ENCODE measurements at places on chromosomes 12 and 14.

GRCh38 chr14:37170993-37171392, 1.4 kb downstream of the SLC25A21 start:
- no peak for DNase-seq

DNA sequence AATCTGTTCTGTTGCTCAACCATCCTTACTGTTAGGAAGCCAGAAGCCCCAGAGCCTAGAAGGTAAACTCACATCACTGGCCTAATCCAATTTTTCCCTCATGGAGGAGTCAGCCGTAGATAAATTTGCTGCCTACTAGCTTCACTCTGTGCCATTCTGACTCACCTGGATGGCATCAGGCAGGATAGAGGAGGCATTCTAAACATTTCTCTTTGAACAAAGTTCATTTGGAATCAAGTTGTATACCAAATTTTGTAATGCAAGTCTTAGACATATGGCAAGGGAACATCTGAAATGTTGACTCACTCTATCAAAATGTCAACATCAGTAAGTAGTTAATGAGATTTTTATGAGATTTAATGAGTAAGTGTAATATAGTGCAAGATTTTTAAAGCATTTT, 13.6 kb upstream of the TBC1D30 start:
- no peak for DNase-seq

- no peak for DNase-seq
Observed at GRCh38 chr14:50319293-50319692, 7.2 kb downstream of the DMAC2L start.

- DNase-seq, result peak; percentile 80
Observed at GRCh38 chr14:23365732-23366425, 907 bp upstream of the EFS start.

DNA sequence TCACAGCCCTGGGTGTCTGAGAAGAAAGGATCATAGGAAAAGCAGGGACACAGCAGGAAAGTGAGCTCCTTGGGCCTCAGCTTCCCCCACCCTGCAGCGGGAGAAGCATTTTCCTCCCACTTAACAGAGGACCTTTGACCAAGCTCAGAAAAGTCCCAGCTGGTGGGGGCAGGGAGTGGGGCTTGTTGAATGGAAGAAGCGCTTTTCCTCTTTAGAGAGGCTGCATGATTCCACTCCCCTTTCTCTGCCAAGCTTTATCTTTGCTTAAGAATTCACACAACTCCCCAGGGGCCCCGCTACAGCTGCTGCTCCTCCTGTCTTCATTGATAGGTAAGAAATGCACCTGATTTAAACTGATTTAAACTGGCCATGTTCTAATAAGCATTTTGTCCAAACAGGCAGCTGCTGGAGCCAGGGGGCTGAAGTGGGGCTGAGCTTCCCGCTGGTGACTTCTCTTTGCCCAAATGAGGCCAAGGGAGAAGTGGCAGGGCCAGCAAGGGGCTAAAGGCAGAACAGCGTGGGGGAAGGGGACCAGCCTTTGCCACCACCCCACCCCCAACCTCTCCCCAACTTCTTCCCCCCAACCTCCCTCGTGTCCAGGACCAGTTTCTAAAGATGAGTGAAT, 1.7 kb upstream of the PAPLN start:
- peak; percentile 42 for DNase-seq

DNA sequence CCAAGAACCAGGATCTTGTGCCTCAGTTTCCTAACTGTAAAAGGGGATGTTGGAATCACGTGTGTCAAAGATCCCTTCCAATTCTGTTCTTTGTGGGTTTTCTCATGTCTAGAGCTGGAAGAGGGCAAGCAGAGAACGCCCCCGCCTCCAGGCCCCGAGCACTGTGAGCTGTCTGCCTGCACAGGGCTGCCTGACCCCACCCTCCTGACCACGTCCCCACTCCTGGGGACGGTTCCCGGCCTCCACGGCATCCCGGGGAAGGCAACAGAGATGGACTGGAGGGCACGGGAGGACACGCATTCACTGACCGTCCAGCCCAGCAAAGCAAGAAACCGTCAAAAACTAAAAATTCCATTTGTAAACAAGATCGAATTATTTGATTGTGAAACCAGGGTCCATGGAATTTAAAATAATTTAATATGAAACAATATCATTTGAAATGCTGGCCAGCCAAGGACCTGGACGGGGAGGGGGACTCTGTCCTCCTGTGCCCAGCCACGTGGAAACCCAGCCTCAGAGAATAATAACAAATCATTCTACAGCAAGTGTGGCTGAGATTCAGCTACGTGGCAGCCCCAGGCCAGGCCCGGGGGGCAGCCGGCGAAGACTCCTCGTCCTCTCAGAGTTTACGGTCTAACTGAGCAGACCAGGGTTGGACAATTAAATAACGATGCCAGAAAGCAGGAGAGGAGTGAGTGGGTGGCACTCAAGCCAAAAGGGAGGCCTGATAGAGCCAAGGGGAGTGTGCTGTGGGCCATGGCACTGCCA, 87.3 kb upstream of the DIO3 start:
- no peak for DNase-seq

DNA sequence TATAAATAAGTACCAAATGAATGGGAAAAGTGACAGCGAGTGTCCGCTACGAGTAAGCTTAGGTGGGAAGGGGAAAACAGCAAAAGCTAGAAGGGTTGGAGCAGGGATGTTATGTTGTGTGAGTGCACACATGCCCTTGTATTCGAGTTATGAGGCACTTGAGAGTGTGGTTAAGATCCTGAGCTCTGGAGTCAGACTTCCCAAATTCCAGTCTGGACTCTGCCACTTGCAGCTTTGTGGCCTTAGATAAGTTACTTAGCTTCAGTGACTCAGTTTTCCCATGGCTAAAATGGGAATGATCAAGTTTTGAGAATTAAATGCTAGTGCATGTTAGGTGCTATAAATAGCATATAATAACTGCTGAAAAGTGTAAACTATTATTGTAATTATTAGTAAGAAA, 44.9 kb downstream of the KTN1 start:
- peak; percentile 6 for DNase-seq

- no peak for DNase-seq
Observed at GRCh38 chr12:4289231-4289878, 15.8 kb downstream of the CCND2 start.

DNA sequence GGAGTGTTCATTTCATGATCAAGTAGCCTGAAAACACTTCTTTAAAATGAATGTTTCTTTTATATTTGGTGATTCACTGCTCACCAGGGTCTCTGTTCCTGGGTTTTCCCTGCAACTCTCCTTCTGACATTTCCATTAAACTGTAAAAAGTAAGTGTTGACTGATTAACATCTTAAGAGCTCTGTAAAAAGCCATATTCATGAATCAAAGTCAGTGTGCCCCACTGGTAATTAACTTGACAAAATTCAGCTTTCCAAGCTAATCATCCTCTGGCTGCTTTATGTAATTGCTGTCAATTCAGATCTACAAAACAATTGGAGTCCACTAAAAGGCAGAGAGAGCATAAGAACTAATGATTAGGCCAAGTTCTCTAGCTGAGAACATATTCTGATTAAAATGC, 41.6 kb downstream of the CNTN1 start:
- no peak for DNase-seq

GRCh38 chr12:128914908-128915563, 61.8 kb downstream of the GLT1D1 start:
- no peak for DNase-seq

DNA sequence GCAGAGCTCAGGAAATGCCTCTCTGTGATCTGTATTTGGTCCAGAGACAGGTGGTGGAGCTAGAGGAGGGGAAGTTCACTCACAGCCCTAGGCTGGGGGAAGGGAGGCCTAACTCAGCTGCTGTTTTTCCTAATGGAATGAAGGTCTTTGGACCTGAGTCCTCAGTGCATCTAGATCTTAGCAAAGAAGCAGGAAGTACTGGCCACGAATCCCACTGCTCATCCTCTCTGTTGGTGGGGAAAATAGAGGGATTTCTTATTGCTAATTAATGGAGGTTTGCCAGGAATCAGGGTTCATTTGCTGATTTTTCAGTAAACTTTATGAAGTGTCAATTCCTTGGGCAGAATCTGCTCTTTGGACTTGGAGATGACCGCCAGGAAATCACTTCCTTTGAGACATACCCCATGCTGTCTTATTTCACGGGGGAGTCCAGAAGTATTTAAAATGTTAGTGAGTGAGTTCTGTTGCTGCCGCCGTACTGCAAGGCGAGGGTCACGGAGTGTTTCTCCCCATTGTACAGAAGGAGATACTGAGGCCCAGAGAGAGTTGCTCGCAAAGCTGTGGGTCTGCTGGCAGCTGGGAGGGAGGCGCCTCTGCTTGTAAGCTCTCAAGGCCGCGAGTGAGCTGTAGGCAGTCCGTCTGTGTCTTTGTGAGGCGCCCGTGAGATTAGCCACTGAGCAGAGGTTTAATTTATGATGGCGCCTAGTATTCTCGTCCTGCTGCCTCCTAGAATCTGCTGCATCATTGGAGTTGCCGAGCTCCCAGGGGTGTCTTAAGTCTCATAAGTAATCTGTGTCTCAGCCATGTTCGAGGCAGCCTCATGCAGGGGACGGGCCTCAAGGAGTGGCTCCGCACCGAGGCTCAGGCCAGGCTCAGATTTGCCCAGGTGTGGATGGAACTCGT, 88.2 kb downstream of the TSPAN9 start:
- no peak for DNase-seq

All from fibroblast of upper back skin (primary cell).